Naive thymus-derived CD4-positive, alpha-beta T cell (primary cell): ENCODE measurements at places on chromosomes 4 and X.

DNA sequence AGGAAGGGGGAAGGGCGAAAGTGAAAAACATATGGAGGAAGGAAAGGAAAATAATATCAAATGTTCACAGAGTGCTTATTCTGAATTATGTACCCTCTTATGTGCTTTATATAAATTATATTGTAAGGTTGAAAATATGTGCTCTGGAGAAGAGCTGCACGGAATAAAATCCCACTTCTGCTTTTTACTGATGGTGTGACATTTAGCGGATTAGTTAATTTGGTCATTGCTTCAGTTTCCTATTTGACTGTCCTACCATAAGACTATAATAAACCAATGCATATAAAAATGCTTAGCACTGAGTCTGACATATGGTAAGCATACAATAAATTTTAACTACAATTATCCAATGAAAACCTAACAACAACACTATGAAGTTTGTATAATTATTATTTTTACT lies 86.2 kb downstream of the NPFFR2 start:
- no peak for DNase-seq

DNA sequence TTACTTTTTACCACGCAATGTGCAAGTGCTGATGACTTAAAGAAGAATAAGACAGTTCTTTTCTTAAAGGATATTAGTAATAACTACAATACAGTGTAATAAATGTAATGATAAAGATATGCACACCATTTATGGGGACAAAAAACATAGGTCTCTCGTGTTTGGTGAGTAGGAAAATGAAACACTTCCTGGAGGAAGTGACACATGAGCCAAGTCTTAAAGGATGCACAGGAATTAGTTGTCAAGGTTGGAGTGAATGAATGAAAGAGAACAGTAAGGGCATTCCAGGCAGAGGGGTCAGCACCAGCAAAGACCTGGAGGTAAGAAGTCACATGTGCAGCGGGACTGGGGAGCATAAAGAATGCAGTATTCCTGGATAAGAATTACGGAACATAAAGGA lies 112.7 kb downstream of the SH3RF1 start:
- no peak for DNase-seq

GRCh38 chr4:48858130-48858529 lies 27.2 kb downstream of the OCIAD1 start:
- no peak for DNase-seq

DNA sequence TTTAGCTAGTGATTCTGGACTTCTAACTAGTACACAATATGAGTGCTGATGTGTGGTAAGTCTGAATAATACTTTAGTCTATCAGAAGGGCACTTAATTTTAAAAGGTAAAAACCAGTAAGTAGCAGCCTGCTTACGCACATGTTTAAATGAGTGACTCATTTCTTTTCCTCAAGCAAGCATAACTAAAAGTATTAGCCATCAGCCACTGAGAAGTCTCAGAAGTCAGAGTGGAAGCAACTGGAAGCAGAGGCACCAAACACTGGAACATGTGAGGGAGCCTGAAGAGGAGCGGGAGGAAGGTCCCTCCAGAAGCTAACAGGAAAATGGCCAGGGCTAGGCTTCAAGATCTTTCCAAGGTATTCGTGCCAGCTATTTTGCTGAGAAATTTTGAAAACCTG lies 257.7 kb downstream of the RAPGEF2 start:
- DNase-seq = no peak

GRCh38 chrX:10744007-10744406 lies 123.6 kb upstream of the MID1 start:
- DNase-seq = no peak
